ENCODE measurements at places on chromosomes 5 and 9.

DNA sequence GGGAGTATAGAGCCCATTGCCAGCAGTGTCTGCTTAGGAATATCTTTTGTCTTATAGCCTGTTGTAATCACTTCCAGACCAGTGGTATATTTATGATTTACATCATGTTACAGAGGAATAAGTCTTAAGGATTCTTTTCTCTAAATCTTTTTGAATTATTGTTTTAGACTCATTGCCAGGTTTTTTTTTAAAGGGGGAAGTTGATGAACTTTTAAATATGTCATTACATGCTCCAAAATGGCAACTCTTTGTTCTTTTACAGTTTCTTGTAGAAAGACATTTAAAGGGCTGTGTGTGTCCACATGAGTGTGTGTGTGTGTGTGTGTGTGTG, 59.4 kb upstream of the NFIB start:
- no peak for DNase-seq

GRCh38 chr9:4838189-4838546, 45.4 kb downstream of the RCL1 start:
- DNase-seq: no peak

GRCh38 chr5:153919161-153919560, 119.5 kb downstream of the FAM114A2 start:
- no peak for DNase-seq

DNA sequence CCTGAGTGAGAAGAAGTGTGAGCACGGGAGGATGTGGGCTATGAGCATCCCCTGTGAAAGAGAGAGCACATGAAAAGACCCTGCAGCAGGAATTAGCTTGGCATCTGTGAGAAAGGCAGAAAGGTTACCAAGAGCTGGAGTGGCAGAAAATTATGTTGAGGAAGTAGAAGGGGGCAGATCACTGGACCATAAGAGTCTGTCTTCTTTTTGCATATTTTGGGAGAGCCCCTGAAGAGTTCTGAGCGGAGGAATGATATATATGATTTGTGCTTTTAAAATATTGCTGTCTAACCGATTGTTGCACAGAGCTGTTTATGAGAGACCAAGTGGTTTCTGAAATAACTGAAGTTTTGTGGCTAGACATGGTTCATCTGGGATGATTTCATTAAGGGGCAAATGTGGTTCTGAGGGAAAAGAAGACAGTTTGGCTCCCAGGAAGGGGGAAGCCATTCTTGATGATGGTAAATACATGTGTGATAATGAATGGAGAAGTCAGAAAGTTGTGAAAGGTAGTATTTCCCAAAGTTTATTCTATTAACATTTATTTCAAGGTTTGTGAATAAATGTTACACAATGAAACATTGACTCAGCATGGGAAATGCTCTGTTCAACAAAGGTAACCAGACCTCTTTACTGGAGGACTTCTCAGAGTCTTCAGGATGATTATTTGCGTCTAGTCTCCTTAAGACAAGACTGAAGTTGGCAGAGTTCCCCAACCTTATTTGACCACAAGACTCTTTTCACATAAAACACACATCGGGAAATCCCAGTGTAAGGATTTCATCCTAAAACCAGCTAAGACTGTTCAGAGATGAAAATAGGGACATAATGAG, 31.5 kb upstream of the ADRB2 start:
- DNase-seq: no peak

Data from stimulated activated CD4-positive, alpha-beta T cell treated with anti-CD3 and anti-CD28 coated beads, Interleukin-1b, Interleukin-23, amount 100 ng/mL, for 24 hours (primary cell).